Immature natural killer cell (primary cell): ENCODE measurements at places on chromosomes 1 and 21. TPM values are rescaled to one million over a fixed set of nuclear protein-coding genes. Genes with fewer than 3 reads are reported as not detected.

Gene AURKAIP1
- polyA plus RNA-seq = 168 TPM

Gene SPRR2B
- polyA plus RNA-seq = not detected

Gene CLCA4
- polyA plus RNA-seq = not detected

Gene BGLAP
- not detected for polyA plus RNA-seq

Gene CFAP107
- polyA plus RNA-seq = not detected

DNA sequence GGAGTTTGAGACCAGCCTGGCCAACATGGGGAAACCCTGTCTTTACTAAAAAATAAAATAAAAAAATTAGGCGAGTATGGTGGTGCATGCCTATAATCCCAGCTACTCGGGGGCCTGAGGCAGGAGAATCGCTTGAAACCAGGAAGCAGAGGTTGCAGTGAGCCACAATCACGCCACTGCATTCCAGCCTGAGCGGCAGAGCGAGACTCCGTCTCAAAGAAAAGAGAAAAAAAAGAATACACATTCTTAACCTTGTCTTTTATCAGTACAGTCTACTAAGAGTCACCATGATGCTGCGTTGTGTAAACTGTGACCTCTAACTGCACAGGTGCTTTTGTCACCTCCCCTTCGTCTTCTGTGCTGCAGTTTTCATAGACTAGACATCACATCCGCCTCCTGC lies 37.2 kb downstream of the PCNT start:
- DNase-seq = no peak
- peaks cover 1% of the 10 kb centered on the region for H3K4me1 ChIP-seq
- no peak overlapping the region for H3K27ac ChIP-seq
- H3K4me3 ChIP-seq = no peak overlapping the region

DNA sequence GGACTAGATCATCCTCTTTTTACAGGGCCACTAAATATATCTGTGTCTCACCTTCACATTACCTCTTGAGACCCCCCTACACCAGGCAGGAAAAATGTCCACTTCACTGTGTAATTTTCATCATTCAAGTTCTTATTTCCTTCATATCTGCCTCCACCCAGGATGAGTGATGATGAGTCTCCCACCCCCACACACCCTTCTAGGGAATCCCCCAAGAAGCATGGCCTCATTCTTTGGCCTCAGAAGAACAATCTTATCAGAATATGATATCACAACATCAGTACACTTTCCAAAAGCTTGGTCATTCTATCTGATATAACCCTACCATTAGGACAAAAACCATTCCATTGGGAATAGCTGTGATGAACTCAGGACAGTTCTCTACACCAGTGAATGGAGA lies 170.3 kb upstream of the DUSP10 start:
- no peaks in the 10 kb centered on the region for H3K36me3 ChIP-seq
- H3K27ac ChIP-seq = no peak overlapping the region
- H3K4me3 ChIP-seq = no peak overlapping the region
- H3K4me1 ChIP-seq = no peaks in the 10 kb centered on the region
- peaks cover 8% of the 10 kb centered on the region for H3K27me3 ChIP-seq
- DNase-seq = no peak

DNA sequence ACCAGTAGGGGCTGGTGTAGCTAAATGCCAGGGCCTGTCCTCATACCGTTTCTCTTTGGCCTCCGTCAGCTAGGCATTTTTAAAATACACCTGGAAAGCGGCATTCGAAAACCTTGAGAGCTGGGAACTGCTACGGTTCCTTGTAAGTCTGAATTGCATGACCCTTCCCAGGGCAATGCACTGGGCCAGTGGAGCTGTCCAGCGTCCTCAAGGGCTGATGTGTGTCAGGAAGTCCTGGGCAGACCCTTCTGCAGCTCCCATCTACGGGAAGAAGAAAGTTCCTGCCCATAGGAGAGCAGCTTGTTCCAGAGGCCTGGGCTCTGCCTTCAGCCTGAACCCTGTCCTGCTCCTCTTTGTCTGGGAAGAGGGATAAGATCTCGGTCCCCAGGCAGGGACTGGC lies 34.1 kb downstream of the UBASH3A start:
- no peak overlapping the region for H3K27ac ChIP-seq
- peaks cover 7% of the 10 kb centered on the region for H3K36me3 ChIP-seq
- peaks cover 18% of the 10 kb centered on the region for H3K4me1 ChIP-seq
- H3K27me3 ChIP-seq = peaks cover 19% of the 10 kb centered on the region
- no peak for DNase-seq
- H3K4me3 ChIP-seq = no peak overlapping the region

DNA sequence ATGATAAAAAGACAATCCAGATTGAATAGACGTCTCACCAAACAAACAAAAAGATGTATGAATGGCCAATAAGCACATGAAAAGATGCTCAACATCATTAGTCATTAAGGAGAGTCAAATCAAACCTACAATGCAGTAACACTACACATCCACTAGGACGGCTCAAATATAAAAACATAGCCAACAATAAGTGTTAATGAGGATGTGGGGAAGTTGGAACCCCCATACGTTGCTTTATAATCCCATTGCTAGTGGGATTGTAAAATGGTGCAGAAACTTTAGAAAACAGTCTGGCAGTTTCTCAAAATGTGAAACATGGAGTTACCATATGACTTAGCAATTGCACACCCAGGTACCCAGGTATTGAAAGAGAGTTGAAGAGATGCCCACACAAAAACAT lies 14.7 kb upstream of the IL24 start:
- DNase-seq = no peak
- peaks cover 3% of the 10 kb centered on the region for H3K27me3 ChIP-seq
- H3K27ac ChIP-seq = no peak overlapping the region
- peaks cover 5% of the 10 kb centered on the region for H3K4me1 ChIP-seq

GRCh38 chr1:172960454-172961208 lies 90.1 kb downstream of the TNFSF18 start:
- no peak overlapping the region for H3K4me3 ChIP-seq
- H3K27ac ChIP-seq = no peak overlapping the region
- no peaks in the 10 kb centered on the region for H3K36me3 ChIP-seq

GRCh38 chr1:178644308-178645120 lies 80.5 kb upstream of the RALGPS2 start:
- H3K27ac ChIP-seq = no peak overlapping the region
- H3K4me1 ChIP-seq = no peaks in the 10 kb centered on the region
- no peak for DNase-seq
- H3K4me3 ChIP-seq = no peak overlapping the region
- peaks cover 1% of the 10 kb centered on the region for H3K27me3 ChIP-seq

DNA sequence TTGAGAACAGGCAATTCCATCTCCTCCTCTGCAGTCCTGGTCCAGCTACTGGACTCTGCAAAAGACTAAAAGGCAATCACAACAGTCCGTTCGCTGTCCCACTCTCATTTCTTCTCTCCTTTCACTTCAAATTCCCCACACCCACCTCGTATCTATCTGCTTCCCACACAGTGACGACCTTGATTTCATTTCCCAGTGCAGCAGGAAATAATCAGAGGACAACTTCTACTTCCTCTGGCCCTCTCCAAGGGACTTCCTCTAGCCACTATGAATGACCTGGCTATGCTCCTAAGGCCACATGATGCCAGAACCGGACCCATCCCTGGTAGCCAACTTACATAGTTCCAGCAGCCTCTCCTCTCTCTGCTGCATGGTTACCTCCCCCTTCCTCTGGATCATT lies 8.0 kb downstream of the NOL9 start:
- H3K36me3 ChIP-seq = peaks cover 17% of the 10 kb centered on the region
- H3K27me3 ChIP-seq = peaks cover 2% of the 10 kb centered on the region
- no peak for DNase-seq
- H3K4me3 ChIP-seq = no peak overlapping the region
- H3K4me1 ChIP-seq = peaks cover 11% of the 10 kb centered on the region

DNA sequence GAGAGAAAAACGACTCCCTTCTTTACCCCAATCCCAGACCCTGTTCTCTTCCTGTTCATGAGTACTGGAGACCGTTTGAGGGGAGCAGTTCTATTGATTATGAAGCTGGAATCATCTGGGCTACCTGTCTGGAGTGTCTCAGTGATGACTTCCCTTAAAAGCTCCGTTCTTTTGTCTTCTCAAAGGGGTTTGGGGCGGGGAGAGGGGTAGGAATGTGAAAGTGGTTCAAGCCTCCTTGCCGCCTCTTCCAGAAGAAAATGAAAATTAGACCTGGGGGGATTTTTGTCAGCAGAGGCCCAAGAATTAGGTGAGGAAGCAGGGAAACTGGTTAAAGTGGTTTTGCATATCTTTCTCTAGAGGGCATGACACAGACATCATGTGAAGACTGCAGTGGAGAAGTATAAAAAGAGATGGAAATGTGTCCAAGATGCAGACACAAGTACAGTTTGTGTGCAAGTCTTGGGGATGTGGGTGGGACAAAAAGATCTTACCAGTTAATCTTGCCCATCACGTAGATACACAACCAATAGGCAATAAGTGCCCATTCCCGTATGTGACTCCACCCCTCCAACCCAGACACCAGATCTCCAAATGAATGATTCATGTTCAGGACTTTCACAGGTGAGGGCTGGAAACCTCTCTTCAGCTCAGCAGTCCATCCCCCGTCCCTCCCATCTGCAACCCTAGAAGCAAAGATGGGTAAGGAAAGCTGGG lies 470 bp upstream of the MTMR11 start:
- DNase-seq = no peak
- peaks cover 4% of the 10 kb centered on the region for H3K4me1 ChIP-seq
- H3K27me3 ChIP-seq = peaks cover 3% of the 10 kb centered on the region
- no peak overlapping the region for H3K27ac ChIP-seq

DNA sequence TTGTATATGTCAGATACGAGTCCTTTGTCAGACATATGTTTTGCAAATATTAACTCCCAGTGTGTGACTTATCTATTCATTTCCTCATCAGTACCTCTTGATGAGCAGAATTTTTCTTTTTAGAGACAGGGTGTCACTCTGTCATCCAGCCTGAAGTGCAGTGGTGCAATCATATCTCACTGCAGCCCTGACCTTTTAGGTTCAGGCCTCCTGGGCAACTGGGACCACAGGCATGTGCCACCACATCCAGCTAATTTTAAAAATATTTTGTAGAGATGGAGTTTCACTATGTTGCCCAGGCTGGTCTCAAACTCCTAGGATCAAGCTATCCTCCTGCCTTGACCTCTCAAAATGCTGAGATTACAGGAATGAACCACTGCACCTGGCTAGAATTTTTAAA lies 93.0 kb downstream of the HLCS start:
- no peak overlapping the region for H3K27ac ChIP-seq
- no peaks in the 10 kb centered on the region for H3K27me3 ChIP-seq
- no peak overlapping the region for H3K4me3 ChIP-seq
- H3K4me1 ChIP-seq = no peaks in the 10 kb centered on the region
- peaks cover 8% of the 10 kb centered on the region for H3K36me3 ChIP-seq
- DNase-seq = no peak

DNA sequence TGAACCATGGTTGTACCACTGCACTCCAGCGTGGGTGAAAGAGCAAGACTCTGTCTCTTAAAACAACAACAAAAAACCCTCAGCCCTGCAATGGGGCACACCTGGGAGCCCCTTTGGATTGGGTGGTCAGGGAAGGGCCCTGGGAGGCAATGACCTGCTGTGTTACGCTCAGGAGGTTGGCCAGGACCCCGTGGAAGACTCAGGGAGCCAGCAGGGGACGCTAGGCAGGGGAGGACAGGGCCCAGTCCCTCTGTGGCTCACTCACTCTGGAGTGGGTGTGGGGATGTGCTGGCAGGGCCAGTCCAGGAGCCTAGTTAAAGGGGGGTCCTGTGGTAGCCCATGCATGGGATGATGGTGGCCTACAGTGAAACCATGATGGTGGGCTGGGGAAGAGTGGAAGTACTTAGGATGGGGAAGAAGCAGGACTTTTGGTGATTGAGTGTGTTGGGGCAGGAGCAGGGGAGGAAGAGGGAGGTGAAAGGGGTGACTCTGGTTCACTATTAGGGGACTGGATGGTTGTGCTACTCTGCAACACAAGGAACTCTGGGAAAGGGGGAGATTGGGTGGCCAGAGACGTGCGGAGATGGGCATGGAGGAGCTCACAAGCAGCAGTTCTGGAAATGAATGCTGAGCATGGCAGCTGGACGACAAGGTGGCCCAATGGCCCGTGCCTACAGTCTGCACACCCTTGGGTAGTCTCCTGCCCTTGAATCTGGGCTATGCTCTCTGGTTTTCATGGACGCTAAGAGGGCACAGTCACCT lies 56.3 kb upstream of the FAM20B start:
- no peak overlapping the region for H3K4me3 ChIP-seq
- H3K36me3 ChIP-seq = no peaks in the 10 kb centered on the region
- H3K27ac ChIP-seq = no peak overlapping the region
- DNase-seq = no peak

- H3K27ac ChIP-seq = no peak overlapping the region
- peaks cover 14% of the 10 kb centered on the region for H3K4me1 ChIP-seq
- no peak overlapping the region for H3K4me3 ChIP-seq
- H3K36me3 ChIP-seq = no peaks in the 10 kb centered on the region
- DNase-seq = no peak
Observed at GRCh38 chr1:227958617-227959324, 11.0 kb upstream of the WNT9A start.
